ENCODE measurements at places on chromosomes 2 and 18. TPM values are rescaled to one million over a fixed set of nuclear protein-coding genes. Genes with fewer than 3 reads are reported as not detected.

Gene SCN7A
- polyA plus RNA-seq: 0.01 TPM

Gene MRO
- not detected for polyA plus RNA-seq

Gene C2orf81
- polyA plus RNA-seq: 0.17 TPM

Gene REEP1
- polyA plus RNA-seq: 0.05 TPM

Gene ERICH2
- polyA plus RNA-seq: not detected

Gene TOGARAM2
- polyA plus RNA-seq: 0.05 TPM

Gene CRYBA2
- polyA plus RNA-seq: not detected

Gene ID2
- 610 TPM for polyA plus RNA-seq

- no peak for DNase-seq
Measured at GRCh38 chr2:29518646-29519337, 402.6 kb downstream of the ALK start.

DNA sequence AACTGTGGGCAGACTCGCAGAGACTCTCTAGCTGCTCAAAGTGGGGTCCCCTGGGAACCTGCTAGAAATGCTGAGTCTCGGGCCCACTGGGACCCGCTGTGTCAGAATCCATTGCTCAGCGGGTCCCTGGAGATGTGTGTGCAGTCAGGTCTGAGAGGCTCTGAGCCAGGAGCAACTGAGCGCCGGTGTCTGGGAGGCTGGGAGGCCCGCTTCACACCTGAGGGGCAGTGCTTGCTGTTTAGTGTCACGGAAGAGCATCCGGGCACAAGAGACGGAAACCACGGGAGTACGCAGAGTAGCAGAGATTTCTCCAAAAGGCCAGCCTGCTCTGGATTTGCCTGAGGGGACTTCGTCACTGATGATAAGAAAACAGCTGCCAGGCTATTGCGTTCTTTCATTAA lies 70.1 kb downstream of the EDAR start:
- no peak for DNase-seq

GRCh38 chr2:230814616-230815015 lies 50.1 kb upstream of the ITM2C start:
- peak; percentile 25 for DNase-seq

DNA sequence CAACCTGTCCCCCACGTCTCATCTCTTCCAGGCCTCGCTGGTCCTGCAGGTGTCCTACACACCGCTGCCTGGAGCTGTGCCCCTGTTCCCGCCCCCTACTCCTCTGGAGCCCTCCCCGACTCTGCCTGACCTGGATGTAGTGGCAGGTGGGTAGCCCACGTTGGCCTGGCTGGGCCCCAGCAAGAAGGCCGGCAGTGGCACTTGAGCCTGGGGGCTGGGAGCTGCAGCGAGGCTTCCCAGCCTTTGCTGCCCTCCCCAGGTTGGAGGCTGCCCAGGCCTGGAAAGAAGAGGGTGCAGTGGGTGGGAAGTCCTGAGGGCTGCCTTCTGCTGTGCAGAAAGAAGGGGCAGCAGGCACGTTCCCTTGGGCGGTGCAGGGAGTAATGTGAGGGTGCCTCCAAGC lies 58.4 kb downstream of the DYSF start:
- DNase-seq: no peak

DNA sequence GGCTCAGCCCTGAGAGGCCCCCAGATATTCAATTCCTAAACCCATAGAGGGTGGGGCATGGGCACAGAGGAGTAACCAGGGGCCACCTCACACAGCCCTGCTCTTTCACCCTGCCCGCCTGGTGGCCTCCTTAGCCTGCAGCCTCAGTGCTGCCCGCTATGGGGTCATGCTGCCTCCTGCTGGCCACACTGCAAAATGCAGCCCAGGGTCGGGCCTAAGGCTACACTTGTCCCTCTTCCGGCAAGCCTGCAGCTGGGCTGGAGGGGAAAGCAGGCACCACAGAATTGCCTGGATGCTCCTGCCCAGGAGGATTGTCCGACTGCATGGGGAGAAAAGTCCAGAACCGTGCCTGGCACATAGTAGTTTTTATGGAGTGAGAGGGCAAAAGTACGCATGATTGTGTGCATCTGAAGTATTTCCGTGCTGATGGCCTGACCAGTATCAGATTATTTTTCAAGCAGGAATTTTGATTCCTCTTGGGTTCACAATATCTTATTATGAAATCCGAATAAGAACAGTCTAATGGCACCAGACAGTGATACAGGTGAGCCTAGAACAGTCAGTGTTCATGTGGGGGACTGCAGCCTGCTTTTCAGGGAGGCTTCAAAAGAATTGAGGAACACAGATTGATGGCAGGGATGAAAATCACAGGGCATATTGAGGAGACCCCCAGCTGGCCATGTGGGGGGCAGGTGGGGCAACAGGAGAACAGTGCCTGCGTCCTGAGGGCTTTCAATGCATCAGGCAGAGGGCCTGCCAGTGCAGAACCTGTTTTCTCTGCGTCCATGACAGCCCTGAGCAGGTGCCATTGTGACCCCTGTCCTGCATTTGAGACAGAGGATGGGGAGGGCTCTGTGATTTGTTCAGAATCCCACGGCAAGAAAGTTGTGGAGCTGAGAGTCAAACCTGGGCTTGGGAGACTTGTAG lies 51.2 kb upstream of the ALPP start:
- peak; percentile 59 for DNase-seq

GRCh38 chr2:86243950-86244733 lies 44.9 kb downstream of the MRPL35 start:
- no peak for DNase-seq

DNA sequence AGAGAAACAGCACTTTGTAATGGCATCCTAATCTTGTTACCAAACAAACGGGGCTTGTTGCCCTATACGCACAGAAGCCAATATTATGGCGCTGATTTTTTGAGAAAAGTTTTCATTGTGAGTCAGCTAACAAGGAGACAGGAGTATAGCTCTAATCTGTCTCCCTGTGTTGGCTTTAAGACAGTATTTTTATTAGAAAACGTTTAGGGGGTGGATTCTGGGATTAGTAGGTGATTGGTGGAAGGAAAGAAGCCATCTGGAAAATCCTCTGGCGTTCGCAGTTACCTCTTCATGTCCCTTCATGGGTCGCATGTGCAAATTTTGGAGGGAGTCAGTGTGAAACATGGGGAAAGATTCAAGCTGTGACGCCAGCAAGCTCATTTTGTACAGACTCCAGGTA lies 698 bp upstream of the TMEM237 start:
- DNase-seq: no peak

DNA sequence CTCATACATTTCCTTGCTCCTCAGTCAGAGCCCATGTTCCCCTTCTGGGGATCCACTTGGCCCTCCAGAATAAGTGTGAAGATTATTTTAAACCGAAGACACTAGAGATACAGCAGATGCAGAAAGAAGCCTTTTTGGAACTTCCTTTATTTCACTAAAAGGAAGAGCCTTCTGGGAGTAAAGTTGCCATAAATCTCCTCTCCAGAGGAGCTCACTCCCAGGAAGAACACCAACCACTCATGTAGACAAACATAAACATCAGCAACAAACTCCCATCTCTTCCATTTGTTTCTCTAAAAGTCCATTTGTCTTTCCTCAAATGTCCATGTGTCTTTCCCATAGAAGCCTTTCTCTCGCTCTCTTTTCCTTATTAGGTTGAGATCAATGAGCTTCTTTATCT lies 62.4 kb upstream of the MSH6 start:
- DNase-seq: no peak

DNA sequence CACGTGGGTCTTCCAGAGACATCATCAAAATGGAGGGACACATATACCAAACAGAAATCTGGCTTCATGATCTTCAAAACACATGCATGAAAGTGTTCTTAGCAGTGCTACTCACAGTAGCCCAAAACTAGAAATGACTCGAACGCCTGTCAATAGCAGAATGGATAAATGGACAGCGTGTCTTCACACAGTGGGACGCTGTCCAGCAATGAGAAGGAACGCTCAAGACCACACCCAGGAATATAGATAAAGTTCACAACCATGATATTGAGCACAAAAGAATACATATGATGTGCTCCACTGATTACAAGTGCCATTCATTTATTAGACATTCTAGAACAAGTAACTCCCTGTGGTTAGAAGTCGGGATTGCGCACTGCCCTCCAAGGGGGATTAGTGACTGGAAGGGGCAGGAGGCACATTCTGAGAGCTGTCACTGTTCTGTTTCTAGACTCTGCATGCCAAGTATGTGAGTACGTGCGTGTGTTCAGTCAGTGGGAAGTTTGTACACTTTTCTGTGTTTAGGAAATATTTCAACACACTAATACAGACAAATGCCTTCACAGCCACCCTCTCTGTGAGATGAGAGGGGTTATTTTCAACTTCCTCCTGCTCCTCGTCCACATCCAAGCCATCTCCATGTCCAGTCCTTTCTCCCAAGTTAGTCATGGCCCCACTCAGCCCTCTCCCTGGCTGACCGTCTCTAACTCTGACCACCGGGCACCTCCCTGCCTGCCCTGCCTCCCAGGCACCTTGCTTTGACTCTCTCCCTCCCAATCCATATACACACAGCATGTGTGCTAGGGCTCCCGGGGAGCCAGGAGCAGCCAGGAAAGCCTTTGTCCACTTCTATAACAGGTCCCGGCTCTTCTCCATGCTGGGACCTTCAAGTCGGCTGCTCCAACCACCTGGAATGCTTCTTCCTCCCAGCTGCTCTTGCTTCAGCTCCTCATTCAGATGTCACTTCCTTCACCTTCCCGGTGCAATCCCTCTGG lies 26.9 kb upstream of the TNS1 start:
- no peak for DNase-seq

DNA sequence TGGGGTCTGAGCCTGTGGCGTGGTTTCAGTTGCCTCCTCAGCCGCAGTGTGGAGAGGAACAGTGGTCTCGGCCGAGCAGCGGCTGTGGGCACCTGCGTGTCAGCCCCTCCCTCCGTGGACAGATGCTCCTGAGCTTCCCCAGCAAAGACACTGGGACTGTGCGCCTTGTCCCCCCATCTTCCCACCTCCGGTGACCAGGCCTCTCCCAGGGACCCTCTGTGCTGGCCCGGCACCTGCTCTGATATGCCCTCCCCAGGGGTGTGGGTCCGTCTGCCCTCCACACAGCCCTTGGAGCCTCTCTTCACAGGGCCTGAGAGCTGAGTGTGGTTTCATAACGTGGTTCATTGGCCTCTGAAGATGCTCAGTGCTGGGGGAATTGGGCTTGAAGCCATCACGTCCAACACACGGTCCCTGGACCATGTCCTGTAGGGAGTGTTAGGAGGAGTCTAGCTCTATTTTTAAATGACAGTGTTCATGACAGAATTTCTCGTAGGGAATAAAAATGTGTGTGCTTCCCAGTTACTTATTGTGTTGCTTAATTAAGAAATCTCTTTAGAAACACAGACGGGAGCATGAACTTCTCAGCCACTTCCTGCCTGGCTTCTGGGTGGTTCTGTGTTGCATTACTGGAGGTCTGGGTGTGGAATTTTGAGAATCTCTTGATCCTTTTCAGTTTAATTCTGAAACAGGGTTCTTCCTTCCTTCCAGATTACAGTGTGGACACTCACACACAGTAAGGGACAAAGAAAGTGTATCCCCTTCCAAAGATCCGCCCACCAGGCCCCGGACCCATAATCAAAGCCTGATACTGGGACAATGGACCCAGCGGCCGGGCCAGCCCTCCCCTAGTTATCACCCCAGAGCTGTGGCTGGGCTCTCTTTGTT lies 110.7 kb downstream of the NFATC1 start:
- no peak for DNase-seq

- peak; percentile 83 for DNase-seq
Measured at GRCh38 chr2:110768591-110768990, 36.2 kb downstream of the ACOXL start.

DNA sequence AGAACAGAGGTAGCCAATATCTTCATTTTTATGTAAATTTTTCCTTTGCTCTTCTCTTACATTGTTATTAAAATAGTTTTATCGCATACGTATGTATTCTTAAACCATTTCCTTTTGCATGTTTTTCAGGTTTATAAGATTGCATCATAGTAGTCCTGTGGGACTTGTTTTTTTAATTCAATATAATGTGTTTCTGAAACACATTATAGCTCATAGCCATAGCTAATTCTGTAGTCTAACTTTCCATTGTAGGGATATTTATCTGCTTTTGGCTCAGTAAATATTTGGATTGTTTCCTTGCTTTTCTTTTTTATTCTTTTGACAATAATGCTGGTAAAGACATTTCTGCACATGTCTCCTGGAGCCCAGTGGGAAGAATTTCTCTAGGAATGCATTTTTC lies 484.3 kb downstream of the PTPRM start:
- no peak for DNase-seq

GRCh38 chr18:51330148-51330547 lies 132.7 kb upstream of the MEX3C start:
- no peak for DNase-seq

GRCh38 chr2:6973895-6974545 lies 56.8 kb downstream of the RNF144A start:
- no peak for DNase-seq

DNA sequence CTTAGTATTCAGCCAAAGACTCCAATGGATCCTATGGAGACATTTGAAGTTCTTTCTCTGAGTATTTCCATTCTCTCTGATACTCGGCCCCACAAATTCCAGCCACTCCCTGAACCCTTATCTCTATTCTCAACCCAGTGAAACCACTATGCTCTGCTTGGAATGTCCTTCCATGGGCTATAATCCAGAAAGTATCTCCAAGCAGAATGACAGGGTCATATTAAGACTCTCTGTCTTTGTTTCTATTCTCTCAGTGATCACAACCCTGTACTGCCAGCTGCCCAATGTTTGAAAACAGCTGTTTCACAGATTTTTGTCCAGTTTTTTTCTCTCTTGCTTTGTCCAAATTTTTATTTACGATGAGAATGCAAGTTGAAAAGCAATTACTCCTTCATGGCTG lies 21.9 kb downstream of the CHMP3 start:
- DNase-seq: no peak

GRCh38 chr2:39685126-39685525 lies 19.4 kb downstream of the TMEM178A start:
- no peak for DNase-seq
